ENCODE measurements at places on chromosomes 13 and 19.

DNA sequence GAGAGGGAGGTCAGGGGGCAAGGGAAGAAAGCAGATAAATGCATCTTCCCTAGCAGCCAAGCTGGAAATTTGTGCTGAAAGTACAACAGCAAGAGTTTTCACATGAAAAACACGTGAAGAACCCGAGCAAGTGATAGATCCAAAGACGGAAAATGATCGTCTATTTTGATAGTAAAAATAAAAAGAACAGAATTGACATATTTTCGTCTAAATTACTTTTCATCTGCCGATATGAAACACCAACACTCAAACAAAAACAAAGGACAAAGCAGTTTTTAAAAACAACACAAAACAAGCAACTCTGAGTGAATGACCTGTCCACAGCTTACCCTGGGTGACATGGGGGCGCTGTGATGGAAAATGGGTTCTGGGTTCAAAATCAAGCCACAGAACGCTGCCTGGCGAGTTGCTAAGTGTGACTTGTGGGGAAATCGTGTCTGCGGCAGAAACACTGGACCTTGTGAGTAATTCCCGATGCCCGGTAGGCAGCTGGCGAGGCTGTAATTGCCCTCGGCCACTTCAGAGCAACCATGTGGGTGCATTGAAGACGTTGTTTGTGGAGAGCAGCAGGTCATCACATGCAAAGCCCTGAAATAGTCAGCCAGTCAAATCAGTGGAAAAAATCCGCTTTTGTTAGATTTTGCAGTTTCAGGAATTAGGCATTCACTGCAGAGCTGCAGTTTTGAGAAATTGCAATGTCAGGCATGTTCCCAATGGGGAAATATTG is 7.4 kb downstream of the SOX1 start:
- DNase-seq: no peak

- DNase-seq: no peak
These were observed 31.5 kb upstream of the TPT1 start for GRCh38 chr13:45372189-45373161.

- DNase-seq: no peak
These were observed 1.2 kb downstream of the S1PR5 start for GRCh38 chr19:10516064-10516385.

DNA sequence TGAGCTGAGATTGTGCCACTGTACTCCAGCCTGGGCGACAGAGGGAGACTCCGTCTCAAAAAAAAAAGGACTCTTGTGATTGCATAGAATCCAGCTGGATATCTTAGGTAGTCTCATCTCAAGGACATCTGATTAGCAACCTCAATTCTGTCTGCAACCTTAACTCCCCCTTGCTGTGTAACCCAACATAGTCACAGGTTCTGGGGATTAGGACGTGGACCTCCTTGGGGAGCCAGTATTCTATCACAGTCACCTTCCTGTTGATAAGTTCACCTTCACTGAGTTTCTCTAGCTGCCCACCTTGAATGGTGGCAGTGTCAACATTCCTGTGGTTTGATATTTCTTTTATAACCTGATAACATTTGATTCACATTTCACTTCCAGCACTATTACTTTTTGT is 27.2 kb downstream of the GPR18 start:
- no peak for DNase-seq

- DNase-seq: peak; percentile 11
These were observed 14.2 kb downstream of the ZNF274 start for GRCh38 chr19:58196901-58197616.

DNA sequence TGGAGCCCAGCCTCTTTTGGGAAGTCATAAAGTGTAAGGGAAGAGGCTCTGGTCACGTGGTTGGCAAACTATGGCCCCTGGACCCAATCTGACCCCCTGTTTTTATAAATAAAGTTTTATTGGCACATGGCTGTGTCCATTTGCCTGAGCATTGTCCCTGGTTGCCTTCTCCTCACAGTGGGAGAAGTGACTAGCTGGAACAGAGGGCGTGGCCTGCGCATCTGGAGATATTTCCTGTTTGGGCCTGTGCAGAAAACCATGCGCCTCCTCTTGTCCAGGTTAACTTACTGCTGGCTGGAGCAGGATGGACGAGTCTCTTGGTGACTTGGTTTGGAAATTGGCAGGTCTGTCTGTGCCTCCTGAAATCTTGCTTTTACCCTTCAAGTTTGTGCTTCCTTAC is 48.3 kb downstream of the KDM4B start:
- DNase-seq: no peak

DNA sequence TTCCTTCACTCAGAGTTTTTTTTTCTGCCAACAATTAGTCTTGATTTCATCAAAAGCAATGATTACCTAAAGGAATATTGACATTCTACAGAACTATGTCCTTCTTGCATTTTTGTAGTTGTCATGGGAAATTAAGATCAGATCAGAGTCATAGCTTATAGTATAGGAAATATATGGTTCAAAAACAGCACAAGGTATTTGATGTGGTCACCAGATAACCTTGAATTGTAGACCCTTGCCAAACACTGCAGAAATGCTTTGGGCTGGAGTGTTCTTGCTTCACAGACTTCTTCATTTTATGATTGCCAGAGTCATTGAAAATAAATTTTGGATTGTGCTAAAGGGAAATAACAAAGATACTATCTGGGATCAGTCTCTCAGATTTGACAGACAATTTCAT is 103.7 kb downstream of the AKAP11 start:
- DNase-seq: no peak

GRCh38 chr13:109844396-109844795 is 58.0 kb upstream of the IRS2 start:
- DNase-seq: no peak

- DNase-seq: no peak
These were observed 1.1 kb downstream of the FUT3 start for GRCh38 chr19:5850189-5850588.

- no peak for DNase-seq
These were observed 41.0 kb downstream of the MLLT1 start for GRCh38 chr19:6238643-6239281.

- no peak for DNase-seq
These were observed 5.0 kb downstream of the ZSCAN5A start for GRCh38 chr19:56309511-56310185.

- no peak for DNase-seq
These were observed 44.1 kb upstream of the ZNF536 start for GRCh38 chr19:30328096-30328495.

GRCh38 chr13:100954430-100955305 is 280.1 kb upstream of the TMTC4 start:
- no peak for DNase-seq

DNA sequence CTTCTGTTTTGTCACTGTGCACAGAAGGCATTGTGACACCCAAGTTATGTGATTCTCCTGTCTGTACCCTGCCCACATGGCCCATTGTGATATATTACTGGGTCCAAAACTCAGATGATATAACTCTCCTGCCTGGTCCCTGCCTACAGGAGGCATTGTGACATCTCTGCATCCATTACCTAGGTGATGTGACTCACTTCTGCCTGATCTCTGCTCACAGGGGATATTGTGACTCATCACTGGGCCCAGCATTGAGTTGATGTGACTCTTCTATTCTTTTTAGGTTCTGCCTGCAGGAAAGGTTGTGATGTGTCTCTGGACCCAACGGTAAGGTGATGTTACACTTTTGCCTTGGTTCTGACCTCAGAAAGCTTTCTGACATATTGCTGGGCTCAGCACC is 67.9 kb upstream of the ZNF724 start:
- no peak for DNase-seq

DNA sequence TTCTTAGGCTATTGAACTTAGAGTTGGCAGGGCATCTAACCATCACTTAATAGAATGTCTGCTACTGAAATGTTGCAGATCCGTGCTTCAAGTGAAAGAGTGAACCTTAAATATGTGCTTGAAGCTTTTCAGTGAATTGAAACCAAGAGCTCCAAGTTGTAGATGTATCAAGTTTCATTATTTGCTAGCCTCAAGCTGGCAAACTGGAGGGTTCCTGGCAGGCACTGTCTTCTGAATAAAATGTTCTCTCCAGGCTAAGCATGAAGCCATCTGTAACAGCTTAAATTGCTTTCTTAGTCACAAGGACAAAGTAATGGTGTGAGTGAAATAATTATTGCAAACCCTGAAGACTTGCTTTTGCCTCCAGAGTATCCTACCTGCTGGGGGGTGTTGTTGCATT is 415.0 kb upstream of the SPRY2 start:
- DNase-seq: no peak

- no peak for DNase-seq
These were observed 572.8 kb downstream of the PCDH9 start for GRCh38 chr13:66657165-66657881.

DNA sequence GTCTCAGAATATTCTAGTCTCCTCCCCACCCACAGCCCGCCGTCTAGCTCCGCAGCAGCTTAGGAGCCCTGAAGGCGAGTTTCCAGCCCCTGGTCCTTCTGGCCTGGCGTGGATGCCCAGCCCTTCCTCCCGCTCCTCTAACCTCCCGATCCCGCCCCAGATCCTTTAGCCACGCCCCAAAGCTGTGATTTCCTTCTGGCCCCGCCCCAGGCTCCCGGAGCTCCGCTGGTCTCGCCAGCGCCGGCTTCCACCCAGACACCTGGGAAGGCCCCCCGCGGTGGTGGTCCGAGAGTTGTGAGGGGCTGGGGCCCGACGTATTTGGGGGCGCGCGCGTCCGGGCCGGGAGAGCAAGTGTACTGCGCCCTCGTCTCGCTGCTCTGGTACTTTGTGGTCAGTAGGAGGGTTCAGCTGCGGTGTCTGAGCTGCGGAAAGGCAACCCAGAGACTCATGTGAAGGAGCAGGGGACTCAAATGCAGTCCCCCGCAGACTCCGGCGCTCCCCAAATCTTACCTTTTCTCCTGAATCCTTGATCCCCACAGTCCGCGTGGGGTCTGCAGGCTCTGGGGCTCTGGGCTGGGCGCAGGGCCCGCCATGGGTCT is at the start of gene CGB7:
TSS of gene CGB7 (minus strand) at position 114 of the 599 bp plus-strand sequence. CDS start 2,374 bp downstream, outside the sequence.
- DNase-seq: no peak

DNA sequence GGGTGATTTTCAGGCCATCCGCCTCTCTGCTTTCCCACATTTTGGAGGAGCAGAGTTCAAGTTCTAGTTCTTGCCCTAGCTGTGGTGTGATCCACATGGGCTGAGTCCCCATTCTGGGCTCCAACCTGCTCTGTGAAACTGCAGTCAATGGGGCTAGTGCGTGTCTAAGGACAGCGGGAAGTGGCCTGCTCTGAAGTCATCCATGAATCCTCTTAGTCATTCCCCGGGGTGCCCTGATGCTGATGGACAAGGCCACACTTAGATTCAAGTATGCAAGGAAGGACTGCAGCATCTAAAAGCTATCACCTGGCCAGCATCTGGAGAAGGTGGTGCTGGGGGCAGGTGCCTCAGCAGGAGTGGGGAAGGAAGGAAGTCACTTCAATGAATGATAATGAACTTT is 94.6 kb downstream of the TSHZ3 start:
- no peak for DNase-seq

DNA sequence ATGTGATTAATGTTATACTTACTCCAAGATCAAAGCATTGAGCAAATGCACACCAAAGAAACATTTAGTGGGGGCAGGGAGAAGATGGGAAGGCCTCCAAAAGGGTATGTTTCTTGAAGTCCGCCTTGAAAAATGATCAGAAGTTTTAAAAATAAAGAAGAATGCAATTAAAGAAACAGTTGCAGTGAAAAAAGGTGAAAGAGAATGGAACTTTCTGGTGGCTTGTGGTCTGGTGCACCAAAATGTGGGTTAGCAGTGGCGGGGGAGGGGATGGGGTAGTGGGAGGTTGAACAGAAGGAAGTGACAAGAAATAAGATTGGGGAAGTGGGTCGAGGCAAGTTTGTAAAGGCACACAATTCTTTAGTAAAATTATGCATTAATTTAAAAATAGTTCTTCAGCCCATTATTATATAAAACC is 2.5 kb downstream of the LCP1 start:
- no peak for DNase-seq
